Activated CD8-positive, alpha-beta T cell treated with anti-CD3 and anti-CD28 coated beads for 36 hours (primary cell): ENCODE measurements at places on chromosomes 4 and X.

DNA sequence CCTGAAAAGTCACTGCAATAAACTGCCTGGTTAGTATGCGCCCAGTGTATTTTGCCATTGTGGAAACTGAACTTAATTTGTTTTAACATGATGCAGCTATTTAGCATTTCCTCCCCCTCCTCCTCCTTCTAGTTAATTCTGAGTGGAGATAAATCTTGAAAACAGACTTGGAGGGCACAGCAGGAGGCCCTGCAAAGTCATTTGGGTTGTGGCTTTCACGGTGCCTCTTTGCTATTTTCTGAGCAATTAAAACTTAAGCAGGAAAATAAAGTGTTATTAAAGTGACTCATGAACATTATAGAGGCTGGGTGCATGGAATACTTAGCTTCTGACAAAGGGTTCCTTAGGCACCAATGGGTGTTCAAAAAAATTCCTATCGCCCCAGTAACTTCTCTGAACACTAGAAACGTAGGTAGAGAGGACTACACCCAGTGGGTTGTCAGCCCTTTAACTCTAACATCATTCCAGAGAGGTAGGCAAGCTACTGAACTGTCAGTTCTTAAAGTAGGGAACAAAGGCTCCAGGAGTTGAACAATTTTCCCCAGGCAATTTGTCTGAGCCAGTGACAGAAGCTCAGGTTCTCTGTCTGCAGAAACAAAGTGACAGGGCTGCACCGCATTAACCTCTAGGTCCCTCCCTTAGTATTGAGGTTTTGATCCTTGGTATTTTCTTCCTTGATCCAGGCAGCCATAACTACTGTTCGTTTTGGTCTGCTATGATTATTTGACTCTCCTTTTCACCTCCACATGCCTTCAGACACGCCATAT, 158.3 kb upstream of the KIT start:
- H3K4me1 ChIP-seq = no peaks in the 10 kb centered on the region
- no peak overlapping the region for H3K27ac ChIP-seq
- H3K27me3 ChIP-seq = peaks cover 3% of the 10 kb centered on the region
- no peak overlapping the region for H3K4me3 ChIP-seq
- no peak for DNase-seq
- no peaks in the 10 kb centered on the region for H3K36me3 ChIP-seq

- H3K27ac ChIP-seq = no peak overlapping the region
- H3K27me3 ChIP-seq = peaks cover 5% of the 10 kb centered on the region
- H3K4me3 ChIP-seq = no peak overlapping the region
- no peaks in the 10 kb centered on the region for H3K36me3 ChIP-seq
These were observed 43.0 kb upstream of the CDKN2AIP start for GRCh38 chr4:183401473-183401872.

DNA sequence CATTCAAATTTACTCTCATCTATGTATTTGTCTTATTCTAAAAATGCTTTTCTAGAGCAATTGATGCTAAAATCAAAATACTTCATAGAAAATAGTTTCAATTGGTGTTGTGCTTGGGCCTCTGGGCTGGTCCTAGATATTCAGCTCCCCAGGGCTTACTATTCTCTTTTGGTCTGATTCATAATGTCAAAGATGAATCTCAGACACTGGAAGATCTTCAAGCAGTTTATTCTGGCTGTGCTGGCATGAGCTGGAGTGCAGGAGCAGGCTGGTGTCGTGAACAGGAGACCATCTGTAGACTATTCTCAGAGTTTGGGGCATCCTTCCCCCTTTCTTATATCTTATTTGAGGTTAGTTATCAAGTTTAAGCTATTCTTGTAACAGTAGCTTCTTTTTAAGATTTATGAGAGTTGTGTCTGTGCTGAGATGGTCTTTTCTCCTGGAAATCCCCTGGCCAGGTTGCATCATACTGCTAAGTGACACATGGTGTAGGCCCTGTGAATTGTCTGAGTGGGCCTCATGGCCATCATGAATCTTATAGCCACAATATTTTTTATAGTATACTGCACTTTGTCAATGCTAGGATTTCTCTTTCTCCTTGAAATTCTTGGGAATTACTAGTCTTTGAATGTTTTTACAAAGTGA, 1624.0 kb upstream of the IGFBP7 start:
- no peaks in the 10 kb centered on the region for H3K36me3 ChIP-seq
- H3K27ac ChIP-seq = no peak overlapping the region
- H3K4me3 ChIP-seq = no peak overlapping the region
- H3K4me1 ChIP-seq = no peaks in the 10 kb centered on the region
- no peaks in the 10 kb centered on the region for H3K27me3 ChIP-seq
- DNase-seq = peak; percentile 11

DNA sequence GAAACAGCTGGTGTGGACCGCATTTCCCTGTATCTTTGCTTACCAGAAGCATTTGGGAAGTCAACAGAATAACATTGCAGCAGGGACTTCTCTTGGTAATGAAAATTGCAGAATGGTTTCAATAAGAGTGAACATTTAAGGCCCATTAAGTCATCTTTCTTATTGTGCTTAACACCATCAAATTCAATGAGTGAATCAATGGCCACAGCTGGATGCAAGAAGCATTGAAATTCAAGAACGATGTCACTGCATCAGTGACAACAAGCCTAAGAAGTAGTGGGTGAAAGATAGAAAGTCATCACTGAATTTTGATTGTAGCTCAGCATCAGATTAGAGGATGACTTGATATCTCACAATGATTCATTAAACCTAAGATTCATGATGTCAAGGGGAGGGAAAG, 93.9 kb upstream of the GPM6A start:
- H3K36me3 ChIP-seq = no peaks in the 10 kb centered on the region
- H3K4me3 ChIP-seq = no peak overlapping the region
- no peak overlapping the region for H3K27ac ChIP-seq
- H3K4me1 ChIP-seq = no peaks in the 10 kb centered on the region
- H3K27me3 ChIP-seq = no peaks in the 10 kb centered on the region
- DNase-seq = no peak

DNA sequence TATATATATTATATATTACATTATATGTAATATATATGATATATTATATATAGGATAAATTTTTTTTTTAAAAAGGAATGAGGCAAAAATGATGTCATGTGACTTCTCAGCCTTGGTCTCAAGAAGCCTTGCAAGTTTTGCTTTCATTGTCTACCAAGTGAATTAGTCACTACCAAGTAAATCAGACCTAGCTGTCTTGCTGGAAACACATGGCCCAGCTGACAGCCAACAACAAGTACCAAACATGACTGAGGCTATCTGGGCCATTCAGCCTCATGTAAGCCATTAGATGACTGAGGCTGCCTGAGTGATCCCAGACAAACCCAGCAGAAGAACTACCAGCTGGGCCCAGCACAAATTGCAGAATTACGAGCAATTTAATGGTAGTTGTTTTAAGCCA, 44.9 kb downstream of the HAND2 start:
- no peaks in the 10 kb centered on the region for H3K27me3 ChIP-seq
- H3K4me1 ChIP-seq = no peaks in the 10 kb centered on the region
- H3K27ac ChIP-seq = no peak overlapping the region
- no peak overlapping the region for H3K4me3 ChIP-seq

DNA sequence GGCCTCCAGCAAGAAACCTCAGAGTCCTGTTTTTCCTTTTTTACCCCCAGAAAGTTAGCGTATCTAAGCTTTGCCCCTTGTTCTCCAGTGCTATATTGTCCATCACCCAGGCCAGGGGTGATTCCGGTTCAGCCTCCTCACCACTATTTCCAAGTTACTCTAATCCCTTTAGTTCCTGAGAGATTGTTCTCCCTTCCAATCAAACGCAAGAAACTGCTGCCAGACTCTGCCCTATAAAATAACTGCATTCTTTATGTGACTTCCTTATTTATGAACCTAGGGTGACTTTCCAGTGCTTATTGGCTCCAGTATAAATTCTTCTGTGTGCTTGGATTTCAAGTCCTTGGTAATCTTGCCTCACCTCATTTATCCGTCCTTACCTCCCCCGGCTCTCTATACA, 65.7 kb downstream of the CLCN5 start:
- no peaks in the 10 kb centered on the region for H3K4me1 ChIP-seq
- no peaks in the 10 kb centered on the region for H3K27me3 ChIP-seq
- H3K4me3 ChIP-seq = no peak overlapping the region
- H3K36me3 ChIP-seq = no peaks in the 10 kb centered on the region

- no peak for DNase-seq
- H3K4me3 ChIP-seq = no peak overlapping the region
- H3K36me3 ChIP-seq = no peaks in the 10 kb centered on the region
- H3K4me1 ChIP-seq = no peaks in the 10 kb centered on the region
- peaks cover 12% of the 10 kb centered on the region for H3K27me3 ChIP-seq
These were observed 202.0 kb downstream of the DHX15 start for GRCh38 chr4:24382381-24382780.
